Kidney (tissue), 22 donors: ENCODE measurements at places on chromosomes 2 and 18.

DNA sequence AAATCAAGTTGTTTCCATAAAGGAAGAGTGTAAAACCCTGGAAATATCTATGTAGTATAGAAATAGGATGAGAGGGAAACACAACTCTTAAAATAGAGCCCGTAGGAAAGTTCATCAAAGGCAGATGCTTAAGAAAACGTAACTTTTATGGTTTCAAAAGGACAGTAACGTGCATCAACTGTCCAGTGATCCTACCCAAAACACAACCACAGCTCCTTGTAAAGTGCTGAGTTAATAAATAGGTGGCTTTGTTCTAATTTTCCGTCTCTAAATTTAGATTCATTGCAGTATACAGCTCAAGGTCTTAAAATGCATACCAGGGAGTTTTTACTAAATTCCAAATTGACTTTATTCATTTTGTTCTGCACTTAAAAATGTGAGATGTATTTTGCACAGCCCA, 282.1 kb upstream of the ID2 start:
- no peak for DNase-seq

GRCh38 chr18:24031916-24032315, 17.4 kb downstream of the TTC39C start:
- DNase-seq: no peak

- no peak for DNase-seq
Measured at GRCh38 chr2:236527159-236527630, 42.4 kb upstream of the ACKR3 start.

- DNase-seq: no peak
Measured at GRCh38 chr18:36769611-36770314, 59.0 kb downstream of the TPGS2 start.

DNA sequence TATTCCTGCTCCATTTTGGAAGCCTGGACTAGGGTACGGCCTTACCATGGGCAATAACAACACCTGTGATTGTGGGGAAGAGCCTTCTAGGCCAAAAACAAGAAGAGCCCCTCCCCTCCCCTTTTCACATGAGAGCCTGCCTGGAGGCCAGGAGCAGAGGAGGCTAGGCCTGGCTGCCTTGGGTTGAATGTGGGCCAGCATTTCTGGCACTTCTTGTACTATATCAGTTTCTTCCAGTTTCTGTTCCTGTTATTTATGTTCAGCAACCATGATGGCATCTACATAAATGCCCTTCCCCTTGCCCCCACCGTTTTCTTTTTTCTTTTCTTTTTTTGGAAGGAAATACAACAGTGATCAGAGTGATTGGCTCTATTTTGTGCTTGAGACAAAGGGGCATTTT, 58.4 kb downstream of the KCTD18 start:
- DNase-seq: no peak

DNA sequence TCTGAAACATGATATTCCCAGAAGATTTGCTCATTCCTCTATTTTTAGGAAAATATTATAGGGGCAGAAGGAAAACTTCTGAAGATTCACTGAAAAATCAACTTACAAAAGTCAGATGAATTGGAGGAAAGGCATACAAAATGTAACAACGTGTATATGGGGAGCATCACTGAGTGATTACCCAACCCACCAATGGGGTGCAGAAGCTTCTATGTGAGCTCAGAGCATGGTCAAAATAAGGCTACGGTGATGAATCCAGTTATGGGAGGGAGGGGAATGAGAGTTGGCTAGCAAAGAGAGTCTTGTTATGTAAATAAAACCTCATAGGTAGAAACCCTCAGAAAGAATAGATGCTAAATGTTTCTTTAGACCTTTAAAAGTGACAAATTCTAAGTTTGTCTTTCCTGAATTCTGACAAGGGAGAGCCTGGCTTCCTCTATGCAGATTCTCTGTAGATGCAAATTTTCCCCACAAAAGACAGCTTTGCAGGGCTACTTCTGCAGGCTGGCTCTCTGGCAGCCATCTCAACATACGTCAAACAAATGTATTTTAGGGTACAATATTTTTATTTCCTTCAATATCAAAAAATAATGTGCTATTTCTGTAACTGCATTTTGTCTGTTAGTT, 171.4 kb upstream of the NDUFV2 start:
- no peak for DNase-seq

DNA sequence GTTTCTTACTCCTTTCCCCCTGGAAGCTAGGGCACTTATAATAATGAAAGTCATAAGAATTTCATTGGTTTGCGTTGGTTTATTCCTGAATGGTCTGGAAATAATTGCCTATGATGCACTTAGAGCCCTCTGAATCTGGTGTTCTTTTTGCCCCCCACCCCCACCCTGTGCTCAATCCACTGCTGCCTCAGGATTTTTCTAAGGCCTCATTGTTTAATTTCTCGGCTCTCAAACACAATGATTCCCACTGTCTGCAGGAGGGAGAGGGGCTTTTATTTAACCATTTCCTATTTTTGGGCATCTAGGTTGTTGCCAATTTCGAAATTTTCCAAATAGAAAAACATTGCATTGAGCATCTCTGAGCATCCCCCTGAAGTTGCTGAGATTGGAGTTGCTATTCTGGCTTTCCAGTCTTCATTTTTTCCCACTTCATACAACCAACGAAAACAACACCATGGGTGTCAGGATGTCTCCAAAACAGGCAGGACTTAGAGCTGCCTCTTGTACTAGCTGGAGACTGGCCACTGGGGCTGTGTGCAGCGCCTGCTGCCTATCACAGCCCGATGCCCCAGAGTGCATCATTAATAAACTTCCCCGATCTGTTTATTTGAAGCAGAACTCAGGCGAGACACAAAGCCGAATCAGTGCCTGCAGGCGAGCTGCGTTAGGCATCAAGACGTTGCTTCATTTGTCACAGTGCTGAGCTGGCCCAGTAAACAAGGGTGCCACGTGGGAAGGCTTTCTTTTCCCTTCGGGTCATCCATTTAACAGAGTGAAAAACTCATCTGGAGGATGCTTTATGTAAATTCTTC, 1.8 kb upstream of the PCARE start:
- no peak for DNase-seq

DNA sequence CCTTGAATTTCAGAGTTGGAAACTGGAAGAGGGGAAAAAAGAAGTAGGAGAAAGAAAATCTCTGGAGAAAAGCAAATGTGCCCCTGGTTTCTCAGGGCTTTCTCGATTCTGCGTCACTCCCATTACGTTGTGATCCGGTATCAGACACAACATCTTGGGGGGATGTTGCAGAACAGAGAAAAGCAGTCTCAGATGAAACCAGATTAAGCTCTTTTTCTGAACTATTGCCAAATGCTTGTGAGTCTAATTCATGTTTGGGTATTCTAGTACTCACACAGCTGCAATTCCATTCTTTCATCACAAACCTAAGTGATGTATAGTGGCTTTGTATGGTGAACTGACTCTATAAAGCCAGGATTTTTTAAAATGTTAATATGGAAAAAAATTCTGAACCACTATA, 233.2 kb downstream of the TCF4 start:
- no peak for DNase-seq

DNA sequence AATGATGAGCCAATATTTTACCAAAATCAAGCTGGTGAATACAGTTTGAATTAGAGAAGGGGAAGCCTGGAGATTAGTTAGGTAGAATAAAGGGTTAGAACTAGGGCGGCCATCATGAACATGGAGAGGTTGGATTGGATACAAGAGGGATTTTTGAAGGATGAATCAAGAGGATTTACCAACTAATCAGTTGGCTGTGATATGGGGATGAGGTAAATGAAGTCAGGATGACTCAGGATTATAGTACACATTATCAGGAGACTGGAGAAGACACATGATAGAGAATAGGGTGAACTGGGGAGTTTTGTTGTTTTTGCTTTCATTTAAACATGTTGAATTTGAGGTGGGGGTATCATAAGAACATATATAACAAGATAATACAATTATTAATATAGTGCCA, 73.8 kb upstream of the PROKR1 start:
- no peak for DNase-seq

DNA sequence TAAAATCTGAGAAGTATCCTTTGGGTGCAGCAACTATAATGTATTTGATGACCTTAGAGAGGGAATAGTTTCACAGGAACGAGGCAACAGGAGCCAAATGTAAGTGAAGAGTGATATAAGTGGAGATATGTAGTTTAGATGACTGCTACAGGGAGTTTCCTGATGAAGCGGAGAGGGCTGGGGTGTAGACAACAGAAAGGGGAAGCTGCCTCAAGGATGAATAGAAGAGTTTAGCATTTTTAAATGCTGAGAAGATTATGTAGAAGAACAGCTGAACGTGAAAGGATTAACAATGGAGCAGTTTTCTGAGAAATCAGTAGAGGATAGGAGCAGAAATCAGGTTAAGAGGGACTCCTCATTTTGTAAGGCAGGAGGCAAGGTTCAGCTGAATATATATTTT, 133.3 kb downstream of the LCLAT1 start:
- no peak for DNase-seq

GRCh38 chr2:164335947-164336346, 285.3 kb downstream of the GRB14 start:
- DNase-seq: no peak
